Stimulated activated CD8-positive, alpha-beta memory T cell treated with anti-CD3 and anti-CD28 coated beads, Interleukin-15, amount 100 ng/mL, for 4 hours (primary cell): ENCODE measurements at places on chromosomes 12 and 14.

DNA sequence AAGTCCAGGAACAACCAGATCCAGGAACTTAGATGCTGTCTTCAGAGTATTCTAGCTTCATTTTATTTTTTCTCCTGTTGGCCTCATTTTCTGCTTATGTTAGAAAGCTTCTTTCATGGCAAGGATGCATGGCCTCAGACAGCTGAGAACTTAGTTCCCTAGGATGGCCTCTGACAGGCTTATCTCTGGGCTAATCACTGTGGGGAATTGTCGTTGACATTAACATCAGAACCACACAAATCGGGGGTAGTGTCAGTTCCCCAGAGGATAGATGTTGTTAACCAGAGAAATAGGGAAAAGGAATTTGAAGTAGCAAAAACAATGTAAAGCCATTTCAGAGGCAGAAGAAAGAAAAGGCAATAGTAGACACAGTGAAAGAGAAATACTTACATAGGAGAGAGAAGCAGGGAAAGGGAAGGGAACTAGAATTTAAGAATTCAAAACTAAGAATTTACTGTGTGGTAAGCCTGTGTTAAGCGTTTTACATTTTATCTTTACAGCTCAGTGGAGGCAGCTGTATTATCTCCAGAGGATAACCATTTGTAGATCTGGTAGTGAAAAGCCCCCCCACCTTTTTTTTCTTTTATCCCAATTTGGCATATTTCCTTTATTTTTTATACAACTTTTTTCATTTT, 21.8 kb downstream of the FUT8 start:
- DNase-seq: no peak

DNA sequence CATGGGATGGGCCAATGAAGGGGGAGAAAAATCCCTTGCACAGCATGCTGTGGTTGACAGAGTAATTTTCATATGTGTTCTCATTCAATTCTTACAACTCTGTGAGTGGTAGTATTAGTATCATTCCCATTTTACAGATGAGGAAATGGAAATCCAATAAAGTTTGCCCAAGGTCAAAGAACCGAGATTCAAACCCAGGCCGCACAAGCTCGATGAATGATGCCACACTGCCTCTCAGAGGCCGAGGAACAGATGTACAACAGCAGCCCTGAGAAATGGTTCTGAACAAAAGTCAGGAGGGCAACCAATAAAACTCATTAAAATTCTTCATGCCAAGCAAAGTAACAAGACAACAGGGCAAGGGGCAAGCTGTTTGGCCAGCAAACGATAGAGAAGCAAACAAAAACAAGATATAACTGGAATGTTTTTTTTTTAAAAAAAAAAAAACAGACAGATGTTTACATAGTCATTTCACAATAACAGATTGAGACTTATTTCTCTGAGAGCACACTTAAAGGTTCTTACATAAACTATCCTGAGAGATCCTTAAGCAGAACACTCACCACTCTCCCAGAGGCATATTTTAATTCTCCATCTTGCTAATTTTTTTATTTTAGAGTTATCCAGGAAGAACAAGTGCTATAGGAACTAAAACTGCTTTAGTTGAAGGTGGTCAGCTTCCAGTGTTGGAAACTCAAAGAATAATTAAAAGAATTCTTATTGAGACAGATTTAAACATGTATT, 85.8 kb downstream of the EXOC5 start:
- no peak for DNase-seq

- DNase-seq: no peak
These were observed 25.4 kb upstream of the PWP1 start for GRCh38 chr12:107660235-107660634.

GRCh38 chr12:93223440-93224426, 154.0 kb upstream of the NUDT4 start:
- DNase-seq: no peak

DNA sequence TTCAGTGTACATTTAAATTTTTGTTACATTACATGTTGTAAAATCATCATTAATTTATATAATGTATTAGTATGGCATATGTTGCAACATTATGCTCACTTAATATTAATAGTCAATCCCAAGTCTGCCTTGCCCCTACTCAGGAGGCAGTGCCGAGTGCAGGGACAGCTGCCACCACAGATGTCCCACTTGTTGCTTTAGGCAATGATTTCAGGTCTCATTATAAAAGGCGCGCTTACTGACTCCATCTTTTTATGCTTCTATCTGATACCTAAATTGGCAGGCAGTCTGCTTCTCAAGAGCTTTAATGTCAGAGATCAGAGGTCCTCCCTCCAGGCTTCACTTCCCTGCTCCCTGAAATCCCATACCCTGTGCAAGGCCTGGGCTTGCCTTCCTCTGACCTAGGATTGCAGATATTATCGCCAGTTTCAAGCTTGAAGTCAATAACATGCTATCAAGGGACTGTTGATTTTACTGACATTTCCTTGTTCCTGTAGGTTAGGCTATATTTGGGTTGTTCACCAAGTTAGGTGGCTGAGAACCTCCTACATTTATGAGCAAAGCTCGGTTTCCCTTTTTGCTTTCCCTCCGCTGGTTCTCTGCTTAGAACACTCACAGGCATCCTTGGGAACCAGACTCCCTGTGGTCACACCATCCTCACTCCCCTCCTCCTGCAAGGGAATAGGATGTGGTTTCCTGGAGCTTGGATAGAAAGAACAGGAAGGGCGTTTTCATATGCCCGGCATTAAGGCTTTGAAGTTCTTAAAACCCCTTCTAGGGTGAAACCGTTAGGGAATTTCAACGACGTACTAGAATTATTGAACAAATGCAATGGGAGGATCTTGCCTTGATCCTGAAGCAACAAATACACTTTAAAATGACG, 208.4 kb upstream of the FKBP4 start:
- DNase-seq: no peak

DNA sequence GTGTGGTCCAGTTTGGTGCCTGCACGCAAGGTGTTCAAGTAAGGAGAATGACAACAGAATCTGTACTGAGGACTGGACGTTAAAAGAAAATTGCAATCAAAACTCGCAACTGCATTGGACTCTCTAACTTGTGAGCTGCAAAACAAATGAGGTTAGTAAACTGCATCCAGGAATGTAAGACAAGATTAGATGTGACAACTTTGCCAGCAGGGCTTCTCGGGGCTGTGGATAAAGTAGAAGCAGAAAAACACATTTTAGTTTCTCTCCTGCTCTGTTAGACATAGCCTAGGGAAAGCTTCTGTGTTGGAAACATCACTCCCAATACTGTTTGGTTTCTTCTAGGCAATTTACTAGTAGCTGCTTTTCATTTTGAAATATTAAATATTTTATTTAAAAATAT, 338.2 kb upstream of the NAV3 start:
- no peak for DNase-seq

DNA sequence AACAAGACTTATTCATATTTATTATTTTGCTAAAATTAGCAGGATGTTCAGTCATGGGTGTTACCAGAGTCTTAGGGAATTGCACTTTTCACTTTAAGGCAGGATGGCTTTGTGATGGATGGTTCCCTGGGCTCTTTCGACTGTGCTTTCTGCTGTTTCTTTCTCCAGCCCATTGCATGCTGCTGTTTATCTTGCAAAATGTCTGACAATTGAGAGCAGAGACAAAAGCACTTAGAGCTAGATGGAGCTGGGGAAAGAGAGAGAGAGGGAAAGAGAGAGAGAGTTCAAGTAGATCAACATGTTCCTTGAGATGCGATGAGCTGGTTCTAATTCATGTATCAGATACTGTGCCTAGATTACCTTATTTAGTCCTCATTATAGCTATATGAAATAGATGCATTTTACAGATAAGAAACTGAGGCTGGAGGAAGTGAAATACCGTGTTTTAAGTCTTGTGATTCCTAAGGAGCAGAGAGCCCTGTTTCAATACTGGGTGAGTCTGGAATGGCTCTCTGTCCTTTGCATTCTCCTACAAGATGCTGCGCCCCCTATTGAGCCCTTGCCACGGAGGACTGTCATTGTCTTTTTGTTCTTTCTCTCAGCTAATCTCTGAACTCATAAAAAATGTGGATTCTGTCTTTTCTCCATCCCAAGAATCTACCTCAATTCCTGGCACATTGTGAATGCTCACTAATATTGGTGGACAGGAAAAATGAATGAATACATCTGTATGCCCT, 227.9 kb downstream of the ALG10B start:
- no peak for DNase-seq

GRCh38 chr12:26767116-26767515, 65.9 kb downstream of the ITPR2 start:
- no peak for DNase-seq

- DNase-seq: no peak
These were observed 48.9 kb upstream of the AMN start for GRCh38 chr14:102873546-102874061.

GRCh38 chr12:62760779-62761178, 174.2 kb downstream of the PPM1H start:
- DNase-seq: no peak

DNA sequence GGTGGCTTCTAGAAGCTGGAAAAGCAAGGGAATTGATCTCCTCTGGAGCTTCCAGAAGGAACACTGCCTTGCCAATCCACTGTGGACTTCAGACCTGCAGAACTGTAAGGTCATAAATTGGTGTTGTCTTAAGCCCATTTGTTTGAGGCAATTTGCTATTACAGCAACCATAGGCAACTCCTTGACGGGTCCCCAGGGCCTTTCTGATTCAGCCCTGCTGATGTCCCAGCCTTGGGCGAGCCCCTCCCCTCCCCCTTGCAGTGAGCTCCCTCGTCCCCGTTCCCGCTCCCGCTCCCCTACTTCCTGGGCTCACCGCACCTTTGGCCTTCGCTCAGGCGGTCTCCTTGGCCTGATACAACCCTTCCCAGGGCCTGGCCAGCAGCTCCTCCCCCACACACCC, 18.9 kb upstream of the DIO3 start:
- DNase-seq: no peak

GRCh38 chr12:9971181-9971580, at the start of gene CLEC12A:
CLEC12A (plus strand) TSS chr12:9971409; CDS start chr12:9971597, 188 bp downstream.
- no peak for DNase-seq

GRCh38 chr14:62269204-62269603, 507.0 kb downstream of the SNAPC1 start:
- no peak for DNase-seq

- no peak for DNase-seq
These were observed 103.2 kb upstream of the NAV3 start for GRCh38 chr12:77727442-77728001.

DNA sequence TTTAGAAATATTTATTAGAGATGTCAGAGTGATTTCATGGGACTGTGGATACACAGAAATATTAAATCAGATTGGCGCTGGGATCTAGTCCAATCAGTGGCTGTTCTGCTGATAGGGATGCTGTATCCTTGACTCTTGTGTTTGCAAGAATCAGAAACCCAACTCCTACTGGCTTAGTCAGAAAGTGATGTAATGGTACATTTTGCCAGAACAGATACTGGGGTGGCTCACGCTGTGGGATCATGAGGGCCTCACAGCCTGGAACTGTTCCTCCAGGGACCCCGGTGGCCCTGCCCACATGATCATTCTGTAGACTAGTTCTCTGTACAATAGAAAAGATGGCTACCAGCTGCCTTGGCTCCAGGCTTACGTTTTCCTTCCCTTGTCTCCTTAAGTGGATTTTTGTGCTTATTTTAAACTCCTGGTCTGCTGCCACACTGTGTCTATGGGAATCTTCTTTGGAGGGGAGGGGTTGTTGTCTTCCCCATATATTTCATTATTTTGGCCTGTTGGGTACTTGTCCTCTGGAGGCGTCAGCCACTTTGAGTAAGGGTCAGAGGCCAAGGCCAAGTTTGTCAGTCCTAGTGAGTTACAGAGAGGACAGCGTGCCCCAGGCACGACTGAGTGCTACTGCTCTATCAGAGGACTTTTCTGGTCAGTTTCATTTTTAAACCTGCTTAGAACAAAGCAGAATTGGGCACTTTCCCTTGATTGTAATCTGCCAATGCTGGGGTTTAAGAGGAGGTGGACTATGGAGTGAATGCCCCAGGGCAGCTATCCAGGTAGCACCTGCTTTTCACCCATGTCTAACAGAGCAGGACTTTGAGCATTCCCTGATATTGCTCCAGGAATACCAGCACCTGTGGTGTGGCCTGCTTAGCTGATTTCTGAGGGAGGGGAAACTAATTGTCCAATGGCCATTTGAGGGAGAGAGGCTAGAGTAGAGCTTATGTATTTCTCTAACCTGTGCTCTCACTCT, 164.3 kb downstream of the SLC5A8 start:
- no peak for DNase-seq

- no peak for DNase-seq
These were observed 7.6 kb upstream of the BRMS1L start for GRCh38 chr14:35818346-35819115.

DNA sequence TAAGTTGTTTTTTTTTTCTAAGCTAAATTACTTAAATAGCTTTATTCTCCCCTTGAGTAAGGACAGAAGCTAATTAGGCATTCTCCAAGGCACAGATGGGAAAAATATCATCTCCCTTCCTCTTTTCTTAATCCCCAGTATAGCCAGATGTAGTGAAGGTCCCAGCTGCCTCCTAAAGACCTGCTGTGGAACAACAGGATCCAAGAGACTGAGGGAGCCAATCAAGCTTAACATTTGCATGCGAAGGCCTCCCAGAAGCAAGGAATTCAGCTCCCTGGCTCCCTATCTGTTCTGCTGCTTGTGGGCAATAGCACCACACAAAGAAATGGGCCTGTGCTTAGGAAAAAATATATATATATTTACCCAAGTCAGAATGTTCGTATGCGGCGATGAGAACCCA, 255.2 kb downstream of the SYT1 start:
- no peak for DNase-seq

DNA sequence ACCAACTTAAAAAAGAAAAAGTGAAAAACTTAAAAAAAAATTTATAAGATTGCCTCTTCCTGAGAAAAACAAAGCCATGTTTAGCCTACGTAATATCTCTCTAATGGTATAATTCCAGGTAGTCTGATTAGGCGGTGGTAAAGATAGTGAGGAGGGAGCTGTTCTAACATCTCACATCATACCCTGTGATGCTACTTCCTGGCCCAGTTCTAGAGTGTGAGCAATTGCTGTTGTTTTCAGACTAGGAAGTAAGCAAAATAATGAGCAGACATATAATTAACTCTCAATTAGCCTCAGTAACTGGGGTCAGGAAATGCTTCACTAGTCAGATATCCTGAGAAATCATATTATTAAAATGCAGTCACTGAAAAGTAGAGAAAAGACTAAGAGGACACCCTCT, 113.9 kb downstream of the PHLDA1 start:
- no peak for DNase-seq

DNA sequence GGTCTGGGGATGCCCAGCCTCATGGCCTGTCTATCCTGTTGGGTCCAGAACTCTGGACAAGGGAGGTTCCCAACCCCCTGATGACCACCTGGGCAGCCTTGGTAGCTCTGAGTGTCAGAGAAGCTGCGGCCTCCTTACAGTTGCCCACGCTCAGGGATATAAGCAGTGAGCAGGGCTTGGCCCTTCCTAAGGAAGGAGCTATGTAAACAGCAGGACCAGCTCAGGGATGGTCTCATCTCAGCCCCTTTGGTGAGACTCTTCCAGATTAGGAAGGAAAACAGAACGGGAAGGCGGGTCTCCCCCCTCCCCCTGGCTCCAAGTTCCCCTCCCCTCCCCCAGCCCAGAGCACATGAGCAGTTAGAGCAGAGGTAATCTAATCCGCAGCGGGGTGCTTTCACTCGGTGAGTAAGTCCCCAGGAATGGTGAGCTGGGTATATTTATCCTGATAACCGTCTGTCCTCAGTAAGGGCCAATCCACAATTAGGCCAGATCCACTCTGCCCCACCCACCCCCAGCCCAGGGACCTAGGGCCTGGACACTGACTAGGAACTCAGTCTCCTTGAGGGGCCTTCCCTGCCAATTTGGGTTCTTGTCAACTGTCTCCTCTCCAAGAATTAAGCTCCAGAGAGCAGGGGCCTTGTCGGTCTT, 29.5 kb upstream of the RPLP0 start:
- DNase-seq: no peak
